ENCODE measurements at places on chromosomes 2 and 18.
A peak's percentile ranks its signal among the peaks of the same experiment; 100 is the strongest.

DNA sequence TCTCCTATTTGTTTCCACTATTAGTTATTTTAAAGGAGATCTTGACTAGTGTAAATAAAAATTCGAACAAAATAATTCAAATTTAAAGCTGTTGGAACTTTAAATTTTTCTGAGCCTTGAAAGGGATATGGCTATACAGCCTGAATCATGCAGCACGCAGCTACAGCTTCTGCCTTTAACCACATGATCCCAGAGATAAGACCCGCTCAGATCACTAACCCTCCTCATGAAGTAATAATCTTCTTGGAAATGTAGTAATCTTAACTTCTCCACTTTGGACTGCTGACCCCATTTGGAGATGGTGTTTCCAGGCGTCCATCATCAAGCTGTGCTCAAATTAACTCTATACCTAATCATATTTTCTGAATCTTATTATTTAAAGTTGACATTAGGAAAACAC is 336.6 kb downstream of the DSC3 start:
- DNase-seq, result no peak

GRCh38 chr2:12199491-12200211 is 453.2 kb downstream of the LPIN1 start:
- no peak for DNase-seq

GRCh38 chr2:212451786-212452231 is 86.8 kb downstream of the ERBB4 start:
- no peak for DNase-seq

DNA sequence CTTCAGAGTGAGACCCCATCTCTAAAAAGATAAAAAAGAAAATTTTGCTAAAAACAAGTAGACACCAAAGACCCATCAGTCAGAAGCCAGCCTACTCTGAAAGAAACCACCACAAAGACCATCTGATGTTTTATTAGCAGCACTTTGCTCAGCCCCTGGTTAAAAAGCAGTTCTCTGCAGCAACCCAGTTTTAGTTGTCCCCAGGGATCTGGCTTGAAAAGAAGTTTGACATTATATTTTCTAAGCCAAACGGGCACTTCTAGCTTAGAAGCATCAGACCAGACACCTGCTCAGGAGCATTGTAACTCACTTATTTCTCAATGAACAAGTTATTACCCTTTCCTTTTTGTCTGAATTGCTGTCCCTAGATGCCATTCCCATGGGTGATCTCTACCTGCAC is 164.2 kb upstream of the ETAA1 start:
- no peak for DNase-seq

DNA sequence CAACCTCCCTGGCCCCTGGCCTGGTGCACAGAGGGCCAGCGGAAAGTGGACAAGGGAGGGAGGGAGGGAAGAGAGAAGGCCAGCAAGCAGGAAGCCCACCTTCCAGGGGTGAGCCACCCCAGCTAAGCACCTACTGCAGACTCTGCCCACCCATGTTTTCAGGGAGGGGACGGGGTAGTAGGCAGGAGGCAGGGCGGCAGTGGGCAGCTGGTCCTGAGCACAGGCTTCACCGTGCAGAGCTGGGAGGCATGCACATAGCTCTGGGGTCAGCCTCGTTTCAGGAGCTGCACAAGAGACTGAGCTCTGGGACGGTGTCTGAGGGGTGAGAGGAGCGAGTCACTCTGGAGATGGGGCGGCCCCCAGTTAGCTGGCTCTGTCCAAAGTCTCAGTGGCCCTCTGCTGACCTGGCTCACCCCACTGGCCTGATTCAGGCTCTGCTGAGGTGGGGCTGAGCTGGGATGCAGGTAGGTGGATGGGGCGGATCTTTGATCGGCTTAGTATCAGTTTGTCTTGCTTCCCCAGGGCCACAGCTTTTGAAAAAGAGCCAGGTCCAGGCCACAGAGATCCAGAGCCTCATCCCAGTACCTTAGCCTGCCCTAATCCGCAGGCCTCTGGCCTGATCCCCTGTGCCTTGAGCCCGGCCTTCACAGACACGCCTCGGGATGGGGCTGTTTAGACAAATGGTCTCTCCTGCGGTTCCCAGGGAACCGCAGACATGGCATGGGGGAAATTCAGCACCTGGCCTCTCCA is 3.7 kb downstream of the NMUR1 start:
- no peak for DNase-seq

DNA sequence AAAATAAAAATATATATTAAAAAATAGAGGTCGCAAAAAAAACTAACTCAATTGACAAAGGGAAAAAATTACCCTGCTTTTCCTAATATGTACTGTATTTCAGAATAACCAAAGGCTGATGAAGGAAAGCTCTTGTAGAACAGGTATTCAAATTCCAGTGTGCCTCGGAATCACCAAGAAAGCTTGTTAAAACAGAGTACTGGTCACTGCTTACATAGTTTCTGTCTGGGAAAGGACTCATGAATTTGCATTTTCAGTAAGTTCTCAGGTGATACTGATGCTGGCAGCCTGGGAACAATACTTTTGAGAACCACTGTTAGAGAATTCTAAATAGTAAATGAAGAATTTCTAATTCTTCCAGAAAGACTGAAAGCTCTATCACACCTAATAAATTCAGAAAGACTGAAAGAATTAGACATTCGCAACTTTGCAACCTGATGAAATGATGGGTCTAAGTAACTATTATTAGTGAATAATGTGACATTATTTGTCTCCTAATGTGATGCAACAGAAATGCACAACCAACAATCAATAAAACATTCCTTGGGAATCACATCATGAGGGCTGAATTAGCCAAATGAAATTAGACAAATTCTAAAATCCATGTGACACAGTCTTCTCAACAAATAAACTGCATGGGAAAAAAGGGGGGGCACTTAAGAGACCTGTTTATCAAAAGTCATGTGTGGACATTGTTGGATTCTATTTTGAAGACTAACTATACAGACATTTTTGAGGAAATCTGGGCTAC is 21.9 kb downstream of the RPRD1A start:
- DNase-seq, result no peak

- DNase-seq, result no peak
Measured at GRCh38 chr2:11552260-11552638, 18.4 kb downstream of the GREB1 start.

GRCh38 chr18:22093731-22094357 is 75.5 kb upstream of the GATA6 start:
- DNase-seq, result no peak

DNA sequence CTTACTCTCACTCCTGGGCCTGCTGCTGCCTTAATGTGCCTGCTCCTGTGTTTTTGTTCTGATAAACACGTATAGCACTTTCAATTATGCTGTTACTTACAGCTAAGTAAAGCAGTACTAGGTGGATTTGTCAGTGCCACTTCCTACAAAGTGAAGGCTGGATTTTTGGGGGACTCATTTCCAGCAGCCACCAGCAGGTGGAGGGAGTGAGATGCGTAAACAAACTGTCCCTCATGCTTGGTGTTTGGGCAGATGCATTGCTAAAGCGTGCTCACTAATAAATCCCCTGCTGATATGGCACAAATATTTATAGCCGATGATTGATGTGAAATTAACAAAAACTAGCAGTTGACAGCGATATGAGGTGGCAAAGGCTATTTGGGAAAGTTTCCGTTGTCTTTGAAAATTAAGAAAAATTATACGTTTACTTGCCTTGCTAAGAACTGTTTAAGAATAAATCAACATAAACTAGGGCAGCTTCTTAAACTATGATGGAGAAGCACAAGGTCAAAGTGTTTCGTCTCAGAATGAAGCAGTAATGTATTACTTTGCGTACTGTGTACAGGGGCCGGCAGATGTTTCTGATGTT is 101.7 kb downstream of the AGAP1 start:
- peak; percentile 13 for DNase-seq

- DNase-seq, result no peak
Measured at GRCh38 chr18:35549564-35549963, 32.0 kb upstream of the GALNT1 start.

GRCh38 chr18:73384246-73384645 is 516.5 kb upstream of the NETO1 start:
- DNase-seq, result no peak

- no peak for DNase-seq
Measured at GRCh38 chr2:159555651-159556392, 60.5 kb downstream of the BAZ2B start.

- DNase-seq, result no peak
Measured at GRCh38 chr18:302097-302496, 34.2 kb upstream of the THOC1 start.

DNA sequence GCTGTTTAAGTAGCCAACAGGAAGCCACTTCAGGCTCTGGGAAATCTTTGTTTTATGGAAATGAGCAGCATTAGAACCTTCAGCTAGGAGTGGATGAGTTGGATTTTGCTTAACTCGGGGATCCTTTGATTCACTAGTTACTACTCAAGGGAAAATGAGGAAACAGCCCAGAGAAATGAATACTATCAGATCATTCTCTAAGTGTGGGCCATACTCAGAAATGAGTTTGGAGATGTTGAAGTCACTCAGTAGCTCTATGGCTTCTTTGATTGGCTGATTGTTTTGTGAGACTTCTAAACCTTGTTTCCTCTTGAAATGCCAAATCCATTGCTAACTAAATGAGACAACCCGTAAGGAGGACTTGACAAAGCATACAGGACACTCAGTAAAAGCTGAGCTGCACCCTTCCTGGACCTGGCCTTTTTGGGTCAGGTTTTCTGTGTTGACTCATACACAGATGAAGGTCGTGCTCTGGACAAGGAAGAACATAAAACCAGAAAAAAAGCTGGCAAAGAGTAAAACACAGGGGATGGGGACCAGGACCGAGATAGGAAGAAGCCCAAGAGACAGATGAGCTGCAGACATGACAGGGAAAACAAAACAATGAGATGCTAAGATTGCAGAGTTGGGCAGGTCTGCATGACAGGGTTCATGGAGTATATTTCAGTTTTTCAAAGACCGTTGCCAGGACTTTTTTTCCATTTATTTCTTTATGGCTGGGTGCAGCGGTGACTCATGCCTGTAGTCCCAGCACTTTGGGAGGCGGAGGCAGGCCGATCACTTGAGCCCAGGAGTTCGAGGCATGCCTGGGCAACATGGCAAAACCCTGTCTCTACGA is 41.6 kb downstream of the INO80C start:
- DNase-seq, result no peak

GRCh38 chr18:46294318-46294717 is 190.1 kb downstream of the HAUS1 start:
- no peak for DNase-seq

DNA sequence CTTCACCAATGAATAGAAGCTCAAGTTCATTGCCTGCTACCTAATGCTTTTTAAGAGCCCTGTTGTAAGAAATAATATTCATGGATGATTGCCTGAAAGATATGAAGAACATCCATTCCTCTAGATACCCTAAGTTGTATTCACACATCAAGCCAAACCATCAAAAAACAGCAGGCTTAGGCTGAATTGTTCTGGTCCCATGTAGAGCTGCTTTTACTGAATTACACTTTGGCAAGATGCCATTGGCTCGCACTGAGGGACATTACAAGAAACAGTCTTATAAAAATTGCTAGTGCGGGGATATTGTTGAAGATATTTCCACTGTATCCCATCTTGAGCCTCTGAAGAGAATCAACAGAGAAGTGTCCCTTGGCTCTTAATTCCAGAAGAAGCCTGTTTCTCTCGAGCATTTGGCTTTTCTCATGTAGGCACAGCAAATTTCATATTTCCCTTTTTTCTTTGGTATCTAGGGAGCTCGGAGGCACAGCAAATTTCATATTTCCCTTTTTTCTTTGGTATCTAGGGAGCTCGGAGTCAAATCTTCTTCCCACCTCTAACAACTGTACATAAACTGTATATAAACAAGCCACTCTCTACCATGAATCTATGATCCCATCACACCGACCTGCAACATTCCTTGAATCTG is 107.5 kb downstream of the COLEC12 start:
- no peak for DNase-seq

DNA sequence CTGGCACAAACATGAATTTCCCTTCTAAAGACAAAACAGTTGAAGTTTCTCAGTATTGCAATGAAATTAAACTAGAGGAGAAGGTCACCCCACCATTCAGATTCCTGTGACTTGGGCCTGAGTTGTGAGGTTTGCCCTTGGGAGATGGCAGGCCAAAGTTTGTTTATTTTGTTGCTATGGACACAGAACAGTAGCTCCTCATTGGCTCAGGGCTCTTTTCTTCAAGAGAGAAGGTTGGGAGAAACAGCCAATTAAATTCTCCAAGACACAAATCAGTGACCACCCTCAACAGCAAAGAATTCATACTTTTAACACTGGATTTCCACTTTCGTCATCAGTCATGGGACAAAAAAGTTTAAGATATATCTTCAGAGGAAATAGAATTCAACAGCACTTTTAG is at the start of gene FLACC1:
TSS of gene FLACC1 (minus strand) at position 125 of the 400 bp plus-strand sequence. CDS start 5,941 bp downstream, outside the sequence.
- DNase-seq, result no peak

- no peak for DNase-seq
Measured at GRCh38 chr2:26655611-26656195, 14.5 kb upstream of the CIB4 start.

DNA sequence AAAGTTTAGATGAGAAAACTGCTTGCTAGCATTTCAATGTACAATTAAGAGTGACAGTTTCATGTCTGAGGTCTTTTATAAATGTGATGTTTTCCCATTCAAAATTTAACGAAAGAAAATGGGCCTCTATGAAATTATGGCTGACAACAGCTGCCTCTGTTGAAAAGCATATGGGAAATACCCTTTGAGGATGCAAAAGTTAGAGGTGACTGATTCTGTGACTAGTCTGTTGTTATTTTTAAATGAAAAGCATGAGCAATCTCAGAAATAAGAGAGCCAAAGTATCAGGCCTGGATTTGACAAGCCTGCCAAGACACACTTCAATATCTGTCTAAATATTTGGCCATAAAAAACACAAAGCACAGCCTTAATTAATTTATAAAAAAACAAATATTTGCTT is 580.8 kb downstream of the ERBB4 start:
- no peak for DNase-seq

DNA sequence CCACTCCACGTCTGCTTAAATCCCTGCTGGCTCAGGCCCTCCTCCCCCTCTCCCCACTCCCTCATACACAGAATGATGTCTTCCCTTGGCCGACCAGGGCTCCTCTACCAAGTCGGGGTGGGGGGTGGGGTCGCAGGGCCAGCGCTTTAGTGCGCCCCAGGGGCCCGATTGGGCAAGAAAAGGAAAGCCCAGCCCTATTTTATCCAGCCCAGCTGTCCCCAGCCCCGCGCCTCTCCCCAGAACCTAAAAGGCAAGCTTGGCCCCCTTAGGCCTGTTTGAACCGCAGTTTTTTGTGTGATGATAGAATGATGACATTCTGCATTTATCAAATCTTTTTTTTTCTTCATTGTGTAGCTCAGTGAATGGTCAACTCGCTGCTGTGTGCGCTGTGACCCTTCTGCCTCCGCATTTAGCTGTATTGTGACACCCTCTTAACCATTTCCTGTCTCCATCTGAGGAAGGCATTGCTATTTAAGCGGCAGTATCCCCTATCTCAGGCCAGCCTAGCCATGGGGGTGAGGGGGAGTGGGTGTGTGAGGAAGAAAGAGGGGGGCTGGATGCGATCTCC is 231.4 kb downstream of the HAUS1 start:
- DNase-seq, result no peak

- DNase-seq, result no peak
Measured at GRCh38 chr2:84676295-84676694, 160.0 kb downstream of the DNAH6 start.
